ENCODE measurements at places on chromosomes 2 and 18.

DNA sequence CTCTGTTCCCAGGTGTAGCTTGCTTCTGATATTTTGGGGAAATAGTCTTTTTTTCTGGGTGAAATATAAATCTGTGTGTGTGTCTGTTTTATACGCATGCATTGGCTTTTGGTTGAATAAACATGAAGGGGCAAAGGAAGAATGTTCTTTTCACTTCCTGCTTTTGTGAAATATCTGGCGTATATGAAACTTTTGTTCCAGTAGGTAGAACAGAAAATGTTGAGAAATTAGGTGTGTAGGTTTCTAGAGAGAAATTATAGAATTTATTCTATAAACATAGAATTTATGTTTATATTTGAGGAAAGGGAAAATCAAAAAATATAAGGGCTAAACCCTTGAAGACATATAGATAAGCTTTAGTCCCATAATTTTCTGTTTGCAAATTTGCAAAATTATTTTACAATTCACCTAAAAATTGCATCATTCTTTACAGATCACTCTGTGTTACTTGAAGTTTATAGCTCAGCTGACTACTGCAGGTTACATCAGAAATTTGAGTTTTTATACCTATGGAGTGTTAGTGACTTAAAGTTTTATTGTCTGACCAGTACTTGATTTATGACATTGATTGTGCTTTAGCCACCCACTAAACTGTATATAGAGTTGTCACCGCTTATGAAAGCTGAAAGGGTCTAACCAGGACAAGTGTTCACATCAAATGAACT lies 116.1 kb downstream of the FAM117B start:
- DNase-seq = no peak

GRCh38 chr2:11236335-11236734 lies 81.1 kb downstream of the SLC66A3 start:
- DNase-seq = no peak

GRCh38 chr2:85714841-85715240 lies 20.7 kb downstream of the GNLY start:
- no peak for DNase-seq

- DNase-seq = no peak
These were observed 411.2 kb upstream of the ETAA1 start for GRCh38 chr2:66985906-66986305.

- no peak for DNase-seq
These were observed 37.2 kb upstream of the GNAL start for GRCh38 chr18:11651899-11652298.

- DNase-seq = no peak
These were observed 85.2 kb upstream of the FN1 start for GRCh38 chr2:215521031-215521430.

DNA sequence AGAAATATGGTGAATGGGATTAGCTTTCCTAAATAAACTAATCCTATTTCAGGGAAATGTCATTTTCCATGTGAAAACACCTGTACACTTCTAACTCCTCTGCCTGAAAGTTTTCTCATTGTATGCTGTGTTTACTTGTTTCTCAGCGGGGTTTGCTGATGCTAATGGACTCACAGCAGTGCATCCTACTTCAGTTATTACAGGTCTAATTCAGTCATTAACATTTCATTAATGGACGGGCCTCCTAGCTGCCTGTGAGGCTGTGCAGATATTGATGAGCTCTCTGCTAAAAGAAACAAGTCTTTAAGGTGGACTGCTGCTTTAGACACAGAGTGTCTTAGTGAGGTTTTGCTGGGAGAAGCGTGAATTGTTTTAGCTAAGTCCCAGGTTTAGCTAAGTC lies 1342.0 kb upstream of the ZEB2 start:
- DNase-seq = no peak

DNA sequence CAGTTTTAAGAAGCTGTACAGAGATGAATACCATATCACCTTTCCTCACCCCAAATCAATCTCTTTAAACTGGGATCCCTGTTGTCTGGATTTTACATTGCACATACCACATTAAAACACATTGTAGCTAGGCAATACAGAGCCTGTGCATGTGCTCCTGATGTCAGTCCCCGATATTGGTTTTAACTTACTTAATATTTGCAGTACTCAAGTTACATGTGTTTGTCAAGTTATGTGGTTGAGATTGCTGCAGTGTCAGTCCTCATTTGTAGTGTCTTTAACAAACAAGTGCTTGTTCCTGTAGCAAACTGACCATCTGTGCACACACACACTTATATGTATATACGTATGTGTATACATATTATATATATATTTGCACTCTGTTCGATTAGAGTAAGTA lies 10.4 kb upstream of the UBE2E3 start:
- DNase-seq = no peak

- DNase-seq = peak; percentile 15
These were observed 23.2 kb downstream of the SPEG start for GRCh38 chr2:219457784-219458369.

DNA sequence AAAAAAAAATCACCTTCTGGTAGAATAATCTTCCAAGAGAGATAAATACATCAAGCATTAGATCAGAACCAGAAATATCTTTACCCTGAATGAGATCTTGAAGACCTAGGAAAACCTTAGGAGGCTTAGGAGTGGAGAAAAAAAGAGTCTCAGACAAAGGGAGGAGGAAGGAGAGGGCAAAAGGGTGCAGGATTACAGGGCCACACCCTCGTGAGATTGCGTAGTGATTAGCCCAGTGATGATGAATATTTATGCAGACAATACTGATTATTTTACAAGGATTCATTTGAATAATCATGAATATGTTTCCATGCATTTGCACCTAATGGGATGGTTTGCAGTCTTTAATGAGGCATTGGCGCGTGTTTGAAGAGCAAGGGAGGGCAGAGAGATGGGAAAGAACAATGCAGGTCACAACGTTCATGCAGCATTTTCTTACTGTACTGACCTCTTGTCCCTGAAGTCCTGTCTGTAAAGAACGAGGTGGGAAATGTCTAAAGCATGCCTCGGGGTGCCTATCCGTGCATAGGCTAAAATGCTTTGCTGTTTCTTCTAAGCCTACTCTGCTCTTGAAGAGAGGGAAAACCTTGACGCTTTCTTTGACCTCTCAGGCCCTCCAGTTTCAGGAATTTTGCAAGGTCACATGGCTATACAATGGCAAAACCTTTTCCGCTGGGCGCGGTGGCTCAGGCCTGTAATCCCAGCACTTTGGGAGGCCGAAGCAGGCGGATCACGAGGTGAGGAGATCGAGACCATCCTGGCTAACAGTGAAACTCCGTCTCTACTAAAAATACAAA lies 18.6 kb upstream of the ZNF532 start:
- no peak for DNase-seq

GRCh38 chr2:175167076-175167791 lies 769 bp downstream of the ATF2 start:
- peak; percentile 61 for DNase-seq

- peak; percentile 29 for DNase-seq
These were observed 6.2 kb downstream of the IMPA2 start for GRCh38 chr18:11987527-11987926.

DNA sequence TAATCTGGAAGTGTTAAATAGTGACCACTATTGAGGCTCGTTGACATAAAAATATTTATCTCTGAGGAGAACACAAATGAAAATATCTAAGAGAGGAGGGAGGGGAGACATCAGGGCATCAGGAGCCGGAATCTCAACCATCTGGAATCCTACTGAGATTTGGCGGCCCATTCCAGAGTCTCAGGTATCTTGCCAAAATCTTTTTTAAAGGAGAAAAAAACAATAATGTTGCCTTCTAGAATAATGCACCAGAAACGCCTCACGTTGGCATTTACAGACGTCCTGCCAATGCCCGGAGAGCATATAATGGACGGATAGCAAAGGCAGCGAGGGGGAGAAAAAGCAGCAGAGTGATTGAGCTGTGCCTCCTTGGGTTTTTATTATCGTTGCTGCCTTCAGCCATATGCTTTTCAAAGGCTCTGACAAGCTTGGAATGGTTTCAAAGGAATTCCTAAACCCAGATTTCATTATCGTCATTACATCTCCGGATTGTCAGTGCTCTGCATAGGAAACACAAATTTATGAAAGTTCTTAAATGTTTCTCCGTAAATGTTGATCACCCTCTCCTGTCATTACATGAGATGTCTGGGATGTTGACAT lies 30.9 kb upstream of the EGR4 start:
- peak; percentile 1 for DNase-seq

DNA sequence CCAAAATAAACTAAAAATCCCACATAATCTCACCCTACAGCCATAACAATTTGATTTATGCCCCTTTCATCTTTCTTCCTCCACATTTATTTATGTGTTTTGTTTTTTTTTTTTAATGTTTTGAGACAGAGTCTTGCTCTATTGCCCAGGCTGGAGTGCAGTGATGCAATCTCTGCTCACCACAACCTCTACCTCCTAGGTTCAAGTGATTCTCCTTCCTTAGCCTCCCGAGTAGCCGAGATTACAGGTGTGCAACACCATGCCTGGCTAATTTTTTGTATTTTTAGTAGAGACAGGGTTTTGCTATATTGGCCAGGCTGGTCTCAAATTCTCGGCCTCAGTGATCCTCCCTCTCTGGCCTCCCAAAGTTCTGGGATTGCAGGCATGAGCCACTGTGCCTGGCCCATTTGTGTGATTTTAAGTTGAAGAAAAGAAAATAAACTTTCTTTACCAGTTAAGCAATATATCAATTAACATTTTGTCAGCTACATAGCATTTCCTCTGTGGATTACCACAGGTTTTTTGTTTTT lies 35.9 kb upstream of the LPIN2 start:
- DNase-seq = no peak

- DNase-seq = no peak
These were observed 35.0 kb downstream of the ASB18 start for GRCh38 chr2:236229186-236229585.

- DNase-seq = peak; percentile 21
These were observed 756.6 kb downstream of the RNF144A start for GRCh38 chr2:7673853-7674252.

GRCh38 chr2:76270096-76270710 lies 559.5 kb upstream of the GCFC2 start:
- no peak for DNase-seq

- DNase-seq = no peak
These were observed 13.3 kb downstream of the ARHGAP25 start for GRCh38 chr2:68747900-68748299.

DNA sequence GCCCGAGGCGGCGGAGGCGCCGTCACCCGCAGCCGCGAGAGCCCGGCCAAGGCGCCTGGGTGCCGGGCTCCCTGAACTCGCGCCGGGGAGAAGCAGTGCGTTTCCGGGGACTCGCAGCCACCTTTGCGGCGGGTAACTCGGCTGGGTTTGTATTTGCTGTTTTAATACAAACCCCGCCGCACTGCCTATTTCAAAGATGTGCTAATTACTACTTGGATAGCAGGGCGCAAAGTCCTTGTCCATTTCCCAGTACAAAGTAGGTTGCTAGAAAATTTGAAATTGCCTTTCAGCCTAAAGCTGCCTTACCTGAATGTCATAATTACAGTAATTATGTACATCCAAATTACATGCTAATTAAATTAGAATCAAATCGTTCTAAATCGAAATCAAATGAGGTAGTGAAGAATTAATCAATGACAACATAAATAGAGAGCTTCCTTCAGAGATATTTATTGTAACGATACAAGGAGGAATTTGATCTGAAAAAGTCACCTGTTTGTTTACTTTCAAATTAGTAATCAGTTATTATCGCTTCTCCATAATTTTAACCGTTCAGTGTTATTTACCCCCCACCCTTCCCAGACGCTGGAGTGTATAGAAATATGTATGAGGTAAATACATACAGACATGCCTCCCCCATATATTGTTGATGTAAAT lies 8.1 kb downstream of the SP9 start:
- no peak for DNase-seq

DNA sequence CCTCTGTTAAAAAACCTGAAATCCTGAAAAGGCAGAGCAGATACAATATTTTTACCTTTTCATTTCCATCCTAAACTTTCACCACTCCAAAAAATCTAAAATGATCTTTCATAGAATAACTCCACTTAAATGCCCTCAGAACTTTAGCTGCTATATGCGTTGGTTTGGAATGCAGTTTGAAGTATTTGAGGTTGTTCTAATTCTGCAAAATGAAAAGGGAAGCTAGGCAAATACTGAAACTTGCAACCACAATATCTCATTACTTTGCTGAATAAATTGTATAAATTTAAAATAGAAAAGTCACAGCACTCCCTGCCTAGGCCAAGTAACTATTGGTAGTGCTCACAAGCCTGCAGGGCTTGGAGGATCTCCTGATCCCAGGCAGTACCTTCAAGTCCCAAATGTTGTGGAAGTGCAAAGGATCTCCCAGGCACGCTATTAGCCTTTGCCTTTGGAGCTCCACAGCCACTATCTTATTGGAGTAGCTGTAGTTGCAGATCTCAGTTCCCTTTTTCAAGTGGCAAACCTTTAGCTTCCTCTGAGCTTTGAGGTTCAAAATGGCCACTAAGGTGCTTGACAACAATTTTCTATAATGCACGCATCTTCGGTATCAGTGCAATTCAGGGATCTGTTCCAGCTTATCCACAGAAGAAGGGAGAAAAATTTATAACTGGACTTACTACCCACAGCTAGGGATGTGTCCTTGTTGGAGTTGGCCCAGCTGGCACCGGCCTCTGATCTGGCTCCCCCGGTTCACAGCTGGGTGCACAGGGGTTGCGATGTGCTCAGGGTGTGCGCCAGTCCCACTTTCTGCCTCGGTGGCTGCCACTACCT lies 43.4 kb upstream of the ANKRD62 start:
- DNase-seq = no peak

DNA sequence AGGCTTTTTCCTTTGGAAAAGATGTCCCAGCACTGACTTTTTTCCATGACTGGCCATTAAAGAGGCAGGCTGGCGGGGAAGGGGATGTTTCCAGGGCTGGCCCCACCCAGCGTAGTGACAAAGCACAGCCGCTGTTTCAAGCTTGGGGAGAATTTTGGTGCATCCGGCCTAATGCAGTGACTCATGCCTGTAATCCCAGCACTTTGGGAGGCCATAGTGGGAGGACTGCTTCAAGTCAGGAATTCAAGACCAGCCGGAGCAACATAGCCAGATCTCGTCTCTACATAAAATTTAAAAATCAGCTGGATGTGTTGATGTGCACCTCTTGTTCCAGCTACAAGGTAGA lies 78.0 kb upstream of the SH3BP4 start:
- DNase-seq = peak; percentile 67

DNA sequence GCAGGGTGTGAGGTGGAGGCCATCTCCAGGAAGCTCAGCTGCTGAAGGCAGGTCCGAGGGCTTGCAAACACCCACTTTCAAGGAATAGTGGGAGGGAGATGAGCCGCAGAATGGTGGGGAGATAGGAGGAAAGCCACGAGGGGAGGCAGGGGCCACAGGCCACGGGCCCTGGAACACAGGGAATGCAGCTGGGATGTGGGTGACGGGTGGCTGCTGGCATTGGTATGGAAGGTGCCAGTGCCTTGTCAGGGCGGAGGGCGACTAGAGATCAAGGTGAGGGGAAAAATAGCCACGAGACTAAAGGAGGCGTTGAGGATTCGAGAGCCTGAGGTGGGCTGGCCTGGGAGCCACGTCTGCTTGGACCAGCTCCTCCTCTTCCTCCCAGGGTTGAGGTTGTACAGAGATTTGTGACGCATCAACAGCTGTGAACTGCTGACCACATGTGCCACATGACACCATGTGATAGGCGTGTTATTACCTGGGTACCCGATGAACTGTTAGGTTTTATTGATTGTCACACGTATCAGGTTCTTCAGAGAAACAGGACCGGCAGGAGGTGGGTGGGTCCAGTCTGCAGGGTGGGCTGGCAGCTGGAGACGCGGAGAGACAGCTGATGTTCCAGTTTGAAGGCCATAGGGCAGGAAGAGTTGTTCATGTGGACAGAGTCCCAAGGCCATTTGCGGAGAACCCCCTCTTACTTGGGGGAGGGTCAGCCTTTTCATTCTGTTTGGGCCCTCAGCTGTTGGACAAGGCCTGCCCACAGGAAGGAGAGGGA lies 9.9 kb downstream of the IMPA2 start:
- DNase-seq = no peak

Data from EH (cell line).